ENCODE measurements at places on chromosomes 1 and 21.
A peak's percentile ranks its signal among the peaks of the same experiment; 100 is the strongest.

DNA sequence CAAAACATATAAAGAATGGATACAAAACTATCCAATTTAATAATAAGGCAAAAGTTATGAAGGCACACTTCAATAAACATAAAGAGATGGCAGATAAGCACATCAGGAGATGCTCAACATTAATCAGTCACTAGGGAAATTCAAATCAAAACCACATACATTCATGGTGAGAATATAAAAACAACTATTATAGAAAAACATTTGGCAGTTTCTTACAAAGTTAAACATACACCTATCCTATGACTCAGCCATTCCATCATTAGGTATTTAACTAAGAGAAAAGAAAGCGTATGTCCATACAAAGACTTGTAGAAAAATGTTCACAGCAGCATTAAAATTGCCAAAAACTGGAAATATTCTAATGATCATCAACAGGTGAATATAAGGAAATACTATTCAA is 44.3 kb downstream of the KIFAP3 start:
- DNase-seq: no peak

GRCh38 chr21:16241479-16241963 is 511.7 kb downstream of the USP25 start:
- no peak for DNase-seq

DNA sequence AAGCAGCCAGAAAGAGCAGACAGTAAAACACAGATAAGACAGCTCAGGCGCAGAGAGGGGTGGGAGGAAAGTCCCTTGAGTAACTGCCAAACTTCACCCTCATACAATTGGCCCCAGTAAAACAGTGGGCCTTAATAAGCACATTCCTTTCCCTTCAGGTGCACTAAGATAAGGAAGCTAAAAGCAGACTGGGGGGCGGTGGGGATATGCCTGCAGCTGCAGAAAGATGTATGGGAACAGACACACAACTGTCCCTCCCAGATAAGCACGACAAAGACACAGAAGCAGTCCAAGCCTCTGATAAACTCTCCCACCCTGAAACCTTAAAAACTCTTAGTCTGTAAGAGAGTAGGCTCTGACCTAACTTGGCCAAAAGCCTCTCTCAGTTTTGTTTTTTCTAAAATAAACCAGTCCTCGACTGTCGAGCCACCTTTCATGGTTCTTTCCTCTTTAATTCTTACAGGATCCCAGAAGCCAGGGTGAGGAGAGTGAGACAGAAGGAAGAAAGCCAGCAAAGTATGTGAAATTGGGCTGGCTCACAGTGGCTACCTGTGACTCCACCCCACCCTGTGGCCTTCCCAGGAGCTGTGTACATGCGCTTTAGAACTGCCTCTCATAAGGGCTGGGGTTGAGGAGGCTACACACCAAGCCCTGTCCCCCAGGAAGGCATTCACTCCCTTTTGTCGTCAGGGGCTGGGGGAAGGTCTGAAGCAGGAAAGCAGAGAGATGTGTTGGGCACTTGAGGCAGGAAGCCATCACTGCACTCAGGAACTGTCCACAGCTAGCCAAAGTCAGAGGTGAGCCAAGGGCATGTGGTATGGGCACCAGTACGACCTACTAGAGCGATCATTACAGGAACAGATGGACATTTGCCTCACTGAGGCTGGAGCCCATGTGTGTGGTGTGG is 4.6 kb downstream of the PGLYRP4 start:
- DNase-seq: no peak

DNA sequence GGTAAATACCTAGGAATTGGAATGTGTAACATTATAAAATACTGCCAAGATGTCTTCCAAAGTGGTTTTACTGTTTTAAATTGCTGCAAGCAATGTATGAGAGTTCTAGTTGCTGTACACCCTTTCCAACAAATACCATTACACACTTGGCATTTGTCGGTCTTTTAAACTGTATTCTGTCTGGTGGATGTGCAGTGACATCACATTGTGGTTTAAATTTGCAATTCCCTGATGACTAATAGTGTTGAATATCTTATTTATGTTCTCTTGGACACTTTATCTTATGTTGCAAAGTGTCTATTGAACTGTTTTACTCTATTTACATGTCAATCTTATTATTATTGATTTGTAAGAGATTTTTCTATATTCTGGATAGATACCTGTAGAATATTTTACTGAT is 561.2 kb upstream of the B3GALT2 start:
- no peak for DNase-seq

DNA sequence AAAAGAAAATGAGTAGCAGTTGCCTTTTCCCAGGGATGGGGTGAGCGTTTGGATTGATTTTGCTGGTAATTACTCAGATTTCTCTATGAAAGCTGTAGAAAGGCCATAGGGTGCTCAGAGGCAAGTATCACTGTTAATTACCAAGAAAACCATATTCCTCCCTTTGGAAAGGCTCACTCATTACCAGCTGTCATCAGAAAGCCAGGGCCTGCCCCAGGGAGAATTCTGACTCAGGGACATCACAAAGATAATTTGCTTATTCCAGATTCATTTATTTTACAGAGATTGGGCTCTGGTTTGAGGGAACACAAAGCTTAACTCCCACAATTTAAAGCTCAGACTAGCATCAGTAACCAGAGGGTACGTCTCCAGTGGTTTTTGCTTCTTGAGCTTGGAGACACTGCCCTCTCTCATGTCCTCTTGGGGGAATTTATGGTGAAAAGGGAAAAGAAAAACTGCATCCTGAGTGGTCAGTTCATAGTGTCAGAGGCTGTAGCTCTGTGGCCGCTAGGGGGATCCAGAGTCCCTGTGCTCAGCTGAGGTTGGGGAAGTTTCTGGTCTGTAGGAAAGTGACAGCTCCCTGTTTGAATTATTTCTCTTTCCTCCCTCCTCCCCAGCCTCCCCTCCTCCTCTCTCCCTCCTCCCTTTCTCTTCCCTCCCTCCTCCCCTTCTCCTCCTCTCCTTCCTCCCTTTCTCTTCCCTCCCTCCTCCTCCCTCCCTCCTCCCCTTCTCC is 204.3 kb downstream of the KCNJ6 start:
- no peak for DNase-seq

DNA sequence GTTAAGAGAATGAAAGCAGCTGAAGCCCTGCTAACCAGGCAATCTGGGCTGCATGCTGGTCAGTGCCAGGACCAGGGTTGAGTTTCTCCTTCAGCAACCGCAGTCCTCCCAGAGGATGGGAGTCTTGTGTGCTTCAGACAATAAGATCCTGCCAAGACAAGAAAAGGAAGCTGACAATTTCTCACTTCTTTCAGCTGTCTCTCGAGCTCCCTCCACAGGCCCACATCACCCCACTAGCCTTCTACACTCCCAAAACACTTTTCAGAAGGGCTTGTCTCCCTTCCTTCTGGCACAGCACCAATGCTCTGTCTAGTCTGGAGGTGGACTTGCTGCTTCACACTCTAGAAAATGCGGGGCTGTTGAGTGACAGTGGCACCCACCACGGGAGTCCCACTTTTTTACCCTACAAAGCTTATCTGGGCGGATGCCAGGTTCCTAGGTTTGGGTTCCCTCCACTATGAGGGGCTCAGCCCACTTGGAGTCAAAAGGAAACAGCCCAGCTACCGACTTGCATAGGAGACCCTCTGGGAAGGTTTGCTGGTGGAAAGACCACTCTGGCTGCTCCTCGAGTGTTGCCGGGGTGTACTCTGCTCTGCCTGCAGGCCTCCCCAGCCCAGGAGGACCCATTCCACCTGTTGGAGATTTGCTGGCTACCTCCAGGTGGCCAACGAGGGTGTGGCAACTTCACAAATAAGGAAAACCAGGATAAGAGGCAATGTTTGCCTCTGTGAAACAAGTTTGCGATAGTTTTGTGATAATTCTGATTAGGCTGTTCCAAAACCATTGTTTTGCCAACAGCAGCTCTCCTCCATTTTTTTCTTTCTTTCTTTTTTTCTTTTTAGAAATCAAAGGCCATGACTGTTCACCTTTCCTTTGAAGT is 68.9 kb downstream of the TENT5C start:
- peak; percentile 75 for DNase-seq

DNA sequence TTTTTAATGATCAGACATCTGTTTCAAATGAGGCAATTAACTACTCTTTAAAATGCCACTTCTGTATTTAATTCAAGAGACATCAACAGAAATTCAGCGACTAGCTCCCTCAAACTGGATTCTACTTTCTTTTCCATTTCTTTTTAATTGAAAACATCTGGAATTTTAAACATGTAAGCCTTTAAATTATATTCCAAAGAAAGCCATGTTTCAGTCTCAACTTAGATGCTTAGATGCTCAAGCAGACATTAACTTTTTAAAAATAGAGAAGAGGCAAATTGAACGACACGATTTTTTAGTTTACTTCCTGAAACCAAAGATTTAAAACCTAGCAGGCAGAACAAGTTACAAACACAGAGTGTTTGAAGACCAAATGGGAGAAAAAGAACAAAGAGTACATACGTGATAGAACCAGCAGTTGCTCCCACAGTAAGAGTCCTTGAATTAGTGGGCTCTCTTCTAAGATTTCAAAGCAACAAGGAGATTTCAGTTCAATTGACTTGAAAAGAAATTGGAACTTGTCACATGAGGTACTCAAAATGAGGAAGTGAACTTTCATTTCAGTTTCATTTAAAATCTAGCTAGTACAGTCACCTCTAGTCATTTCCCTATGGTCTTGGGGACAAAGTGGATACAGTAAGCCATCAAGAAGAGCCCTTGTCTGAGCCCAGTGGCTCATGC is at the start of gene CTSS:
Gene CTSS, minus strand, starts transcription at position 483 of the 681 bp plus-strand sequence. CDS start 1,015 bp downstream, outside the sequence.
- DNase-seq: no peak

DNA sequence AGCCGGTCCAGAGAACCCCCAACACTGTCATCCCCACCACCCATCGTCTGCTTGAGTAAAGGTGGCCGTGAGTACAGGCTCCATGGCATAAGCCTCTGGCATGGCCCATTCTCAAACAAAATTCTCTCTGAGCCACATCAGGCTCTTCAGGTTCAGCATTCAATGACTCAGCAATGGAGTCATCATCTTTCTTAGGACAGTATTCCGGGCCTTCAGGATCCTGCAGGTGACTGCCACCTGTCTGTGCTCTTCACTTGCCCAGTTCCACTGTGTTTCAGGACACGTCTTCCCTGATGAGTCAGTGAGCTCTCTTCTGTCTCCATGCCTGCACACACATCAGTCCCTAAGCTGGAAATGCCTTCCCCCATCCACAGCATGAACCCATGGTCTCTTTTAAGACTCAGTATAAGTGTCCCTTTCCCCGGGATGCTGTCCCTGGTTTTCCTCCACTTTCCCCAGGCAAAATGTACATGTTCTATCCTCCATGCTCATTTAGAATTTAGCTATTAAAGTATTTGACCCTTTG is 81.1 kb upstream of the FGGY start:
- no peak for DNase-seq

DNA sequence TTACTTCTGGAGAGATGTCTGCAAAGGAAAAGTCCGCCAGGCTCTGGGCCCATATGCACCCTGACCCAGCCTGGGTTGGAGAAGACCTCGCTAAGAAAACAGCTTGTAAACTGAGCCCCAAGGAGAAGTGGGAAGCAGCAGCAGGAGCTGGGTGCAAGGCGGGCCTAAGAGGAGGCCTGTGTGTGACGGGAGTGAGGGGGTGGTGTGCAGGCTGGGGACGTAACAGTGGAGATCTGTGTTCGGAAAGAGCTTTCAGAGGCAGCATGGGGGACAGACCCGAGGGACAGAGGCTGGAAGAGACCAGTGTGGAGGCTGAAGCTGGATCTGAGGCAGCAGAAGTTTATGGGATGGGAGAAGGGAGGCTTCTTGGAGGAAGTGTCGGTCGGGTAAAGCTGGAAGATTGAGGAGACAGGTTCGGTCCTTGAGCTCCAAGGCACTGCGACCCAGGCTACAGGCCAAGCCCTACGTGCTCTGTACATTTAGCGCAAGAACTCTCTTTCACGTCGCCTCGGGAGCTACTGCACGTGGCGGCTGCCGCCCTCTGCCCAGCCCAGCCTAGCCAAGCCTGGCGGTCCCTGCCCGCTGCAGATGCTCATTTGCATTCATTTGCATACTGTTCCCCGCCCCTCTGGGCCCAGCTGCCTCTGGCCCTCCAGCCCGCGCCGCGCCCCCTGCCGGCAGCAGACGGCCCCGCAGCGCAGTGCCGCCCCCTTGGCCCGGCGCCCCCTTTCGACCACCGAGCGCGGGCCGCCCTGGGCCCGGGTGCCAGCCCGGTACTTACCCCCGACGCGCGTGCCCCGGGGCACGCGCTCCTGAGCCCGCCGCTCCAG is 6.3 kb downstream of the HPCA start:
- peak; percentile 32 for DNase-seq

- no peak for DNase-seq
Measured at GRCh38 chr1:5479876-5480646, 512.2 kb downstream of the NPHP4 start.

GRCh38 chr21:40615505-40616376 is 231.2 kb downstream of the DSCAM start:
- no peak for DNase-seq

DNA sequence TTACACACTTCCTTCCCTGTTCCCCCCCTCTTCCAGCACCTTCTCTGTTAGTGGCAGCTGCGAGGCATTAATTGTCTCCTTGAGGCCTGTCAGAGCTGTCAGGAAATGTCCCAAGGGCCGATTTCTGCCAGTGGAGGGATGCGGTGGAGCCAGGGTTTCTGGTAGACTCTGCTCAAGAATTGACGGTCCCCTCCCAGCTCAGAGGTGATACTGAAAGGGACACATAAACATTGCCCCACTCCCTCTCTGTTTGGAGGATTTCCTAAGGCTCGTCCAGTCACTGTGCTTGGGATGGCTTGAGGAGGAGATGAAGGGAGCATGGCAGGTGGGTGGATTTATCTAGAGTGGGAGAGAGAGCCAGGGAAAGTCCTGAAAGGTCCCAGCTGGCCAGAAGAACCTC is 61.4 kb upstream of the CD34 start:
- DNase-seq: no peak

DNA sequence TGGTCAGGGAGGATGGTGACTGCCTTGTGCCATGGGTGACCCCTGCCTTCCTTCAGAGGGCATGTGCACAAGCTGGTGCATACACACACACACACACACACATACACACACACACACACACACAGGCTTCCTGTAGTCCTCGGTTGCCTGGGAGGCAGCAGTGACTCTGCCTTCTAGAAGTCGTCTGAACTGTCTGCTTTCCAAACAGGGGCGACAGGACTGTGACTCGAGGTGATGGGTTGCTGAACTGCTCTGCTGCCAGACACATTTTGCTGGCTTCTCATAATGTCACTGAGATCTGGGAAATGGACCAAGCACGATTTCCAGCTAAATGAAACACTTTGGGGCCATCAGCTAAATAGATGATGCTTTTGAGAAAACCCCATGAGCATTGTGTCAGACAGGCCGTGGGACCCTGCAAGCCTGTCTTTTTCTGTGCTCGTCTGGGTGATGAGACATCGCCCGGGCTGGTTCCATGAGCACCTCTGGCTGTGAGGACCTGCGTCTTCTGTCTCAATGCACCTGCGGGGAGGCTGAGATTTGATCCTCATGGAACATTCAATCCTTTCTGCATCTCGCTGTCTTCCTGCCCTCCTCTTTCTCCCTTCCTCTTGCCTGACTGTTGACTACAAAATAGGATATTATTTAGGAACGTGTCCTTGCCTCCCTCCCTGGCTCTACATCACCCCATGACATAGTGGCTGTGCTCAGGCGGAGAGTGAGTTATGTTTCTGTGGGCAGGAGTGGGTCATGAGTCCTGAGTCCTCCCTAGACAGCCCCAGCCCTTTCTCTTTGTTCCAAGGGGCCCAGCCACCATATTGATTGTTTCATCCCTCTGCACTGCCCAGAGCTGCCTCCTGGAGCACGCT is 436.8 kb downstream of the CAMTA1 start:
- no peak for DNase-seq

GRCh38 chr1:25243907-25244306 is 3.3 kb downstream of the RSRP1 start:
- no peak for DNase-seq

All from CD8-positive, alpha-beta memory T cell (primary cell).